NCI-H345 (cell line): ENCODE measurements at places on chromosomes 4 and X.

DNA sequence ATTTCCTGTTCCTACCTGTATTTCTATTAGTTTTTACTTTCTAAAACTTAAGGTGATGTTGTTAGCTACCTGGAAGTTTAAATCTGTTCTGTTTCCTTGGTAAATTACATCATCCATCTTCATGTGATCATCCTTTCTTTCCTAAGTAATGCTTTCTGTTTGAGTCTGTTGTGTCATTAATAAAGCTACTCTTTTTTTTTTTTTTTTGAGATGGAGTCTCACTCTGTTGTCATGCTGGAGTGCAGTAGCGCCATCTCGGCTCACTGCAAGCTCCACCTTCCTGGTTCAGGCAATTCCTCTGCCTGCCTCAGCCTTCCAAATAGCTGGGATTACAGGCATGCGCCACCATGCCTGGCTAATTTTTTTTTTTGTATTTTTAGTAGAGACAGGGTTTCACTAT, 73.3 kb downstream of the FIP1L1 start:
- no peak for DNase-seq

DNA sequence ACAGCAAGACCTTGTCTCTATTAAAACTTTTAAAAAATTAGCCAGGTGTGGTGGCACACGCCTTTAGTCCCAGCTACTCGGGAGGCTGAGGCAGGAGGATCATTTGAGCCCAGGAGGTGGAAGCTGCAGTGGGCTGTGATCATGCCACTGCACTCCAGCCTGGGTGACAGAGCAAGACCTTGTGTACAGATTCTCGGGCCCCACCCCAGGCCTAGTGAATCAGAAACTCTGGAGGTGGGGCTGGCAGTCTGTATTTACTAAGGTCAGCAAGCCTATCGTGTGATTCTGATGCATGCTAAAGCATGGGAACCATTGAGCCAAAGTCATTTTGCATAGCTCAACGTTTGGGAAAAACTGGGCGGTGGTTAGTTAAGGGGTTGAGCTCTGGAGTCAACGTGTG, 3.5 kb downstream of the S100G start:
- no peak for DNase-seq

- no peak for DNase-seq
These were observed 280.3 kb downstream of the ARAP2 start for GRCh38 chr4:35963974-35964515.

DNA sequence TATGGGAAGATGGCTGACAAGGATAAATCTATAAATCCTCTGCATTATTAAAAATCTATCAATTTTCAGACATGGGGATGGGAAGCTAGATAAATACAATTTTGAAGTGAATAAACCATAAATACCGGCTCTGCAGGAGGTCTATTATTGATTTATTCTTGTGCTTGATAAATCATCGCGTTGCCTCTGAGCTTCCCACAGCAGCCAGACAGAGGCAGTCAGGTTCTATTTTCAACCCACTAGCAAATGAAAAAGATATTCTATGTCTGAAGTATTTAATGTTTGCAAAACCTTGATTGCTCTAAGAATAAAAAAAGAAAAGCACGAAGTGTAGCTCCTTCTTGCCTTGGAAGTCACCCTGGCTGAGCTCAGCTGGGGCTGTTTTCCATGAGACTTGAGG, 216.2 kb downstream of the DHRSX start:
- DNase-seq, result no peak

GRCh38 chrX:2703991-2704369, 12.9 kb downstream of the CD99 start:
- no peak for DNase-seq

DNA sequence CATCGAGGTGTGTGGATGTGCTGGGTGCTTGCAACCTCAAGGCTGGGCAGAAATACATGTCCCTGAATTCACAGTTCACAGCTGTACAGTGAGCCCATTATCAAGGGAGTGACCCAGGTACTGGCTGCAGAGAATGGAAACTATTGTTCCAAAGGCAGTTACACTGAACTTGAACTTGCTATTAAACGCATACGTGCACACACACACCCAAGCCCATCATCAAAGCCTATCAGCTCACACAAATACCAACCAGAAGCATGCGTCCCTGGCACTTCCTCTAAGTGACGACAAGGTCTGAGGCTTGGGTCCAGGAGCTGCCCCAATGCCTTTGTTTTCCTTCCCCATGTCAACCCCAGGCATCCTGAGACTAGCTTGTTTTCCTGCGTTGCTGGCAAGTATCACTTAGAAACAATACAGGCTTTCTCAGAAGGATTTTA, 88.6 kb downstream of the IRF2 start:
- no peak for DNase-seq

DNA sequence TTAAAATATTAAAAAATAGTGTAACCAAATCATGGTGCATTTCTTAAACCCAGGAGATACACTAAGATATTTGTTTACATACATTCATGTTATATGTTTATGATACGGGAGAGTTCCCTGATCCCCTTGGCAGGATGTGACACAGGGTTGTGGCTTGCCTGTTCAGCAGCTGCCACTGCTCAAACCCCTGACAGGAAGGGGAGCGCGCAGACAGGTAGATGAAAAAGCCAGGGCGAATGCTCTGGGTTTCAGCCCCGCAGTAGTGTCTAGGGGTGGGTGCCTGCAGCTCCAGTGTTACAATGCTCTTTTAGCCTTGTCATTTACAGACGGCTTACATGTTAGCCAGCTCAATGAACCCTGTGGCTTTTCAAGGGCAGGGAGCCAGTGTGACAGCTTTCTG, 1343.8 kb upstream of the IGFBP7 start:
- DNase-seq, result no peak

DNA sequence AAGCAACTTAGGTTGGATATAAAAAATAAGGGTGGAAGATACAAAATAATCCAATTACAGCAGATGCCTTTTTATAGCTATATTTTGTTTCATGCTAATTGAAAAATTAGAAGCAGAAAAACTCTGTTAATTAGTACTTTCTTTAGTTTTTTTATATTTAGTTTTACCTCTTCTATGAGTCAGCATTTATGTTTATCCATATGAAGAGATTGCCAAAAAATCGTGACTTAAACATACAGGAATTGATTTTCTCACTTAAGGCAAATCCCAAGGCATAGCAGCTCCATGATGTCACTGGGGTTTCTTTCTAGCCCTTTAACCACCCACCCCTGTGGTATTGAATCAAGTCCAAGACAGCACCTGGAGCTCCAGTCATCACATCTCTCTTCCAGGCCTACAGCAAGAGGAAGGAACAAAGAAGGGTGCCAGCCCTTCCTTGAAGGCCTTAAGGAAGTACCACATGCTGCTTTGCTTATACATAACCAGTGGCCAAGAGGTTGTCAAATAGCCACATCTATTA, 365.8 kb upstream of the TENM3 start:
- no peak for DNase-seq

DNA sequence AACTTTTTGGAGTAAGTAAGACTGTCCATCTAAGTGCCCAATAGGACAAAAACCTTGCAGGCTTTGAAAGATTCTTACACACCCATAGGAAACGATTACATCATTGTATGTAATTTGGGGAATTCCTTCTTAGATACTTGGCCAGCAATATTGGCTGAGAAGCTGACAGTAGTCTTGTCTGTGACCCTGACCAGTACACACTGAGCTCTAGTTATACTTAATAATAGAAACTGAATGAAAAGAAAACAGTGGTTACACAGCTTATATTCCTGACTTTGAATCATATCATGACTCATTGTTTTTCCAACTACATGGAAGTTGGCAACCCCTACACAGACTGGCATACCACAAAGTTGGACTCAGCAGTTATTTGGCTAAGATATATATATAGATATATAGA, 7.1 kb upstream of the TLR2 start:
- DNase-seq, result no peak

GRCh38 chr4:42641656-42642055, 15.2 kb downstream of the ATP8A1 start:
- DNase-seq, result no peak

- DNase-seq, result no peak
These were observed 315.0 kb upstream of the NR3C2 start for GRCh38 chr4:148757171-148757570.
